ENCODE measurements at places on chromosomes 5 and 9. TPM values are rescaled to one million over a fixed set of nuclear protein-coding genes. Genes with fewer than 3 reads are reported as not detected.

The PCDHB13 gene
- 0.20 TPM for total RNA-seq

The ZDHHC12 gene
- total RNA-seq, result 96.2 TPM

The NAIF1 gene
- 7.0 TPM for total RNA-seq

The SLC25A2 gene
- not detected for total RNA-seq

The ZDHHC21 gene
- total RNA-seq, result 3.2 TPM
